ENCODE measurements at places on chromosomes 5 and 9.

DNA sequence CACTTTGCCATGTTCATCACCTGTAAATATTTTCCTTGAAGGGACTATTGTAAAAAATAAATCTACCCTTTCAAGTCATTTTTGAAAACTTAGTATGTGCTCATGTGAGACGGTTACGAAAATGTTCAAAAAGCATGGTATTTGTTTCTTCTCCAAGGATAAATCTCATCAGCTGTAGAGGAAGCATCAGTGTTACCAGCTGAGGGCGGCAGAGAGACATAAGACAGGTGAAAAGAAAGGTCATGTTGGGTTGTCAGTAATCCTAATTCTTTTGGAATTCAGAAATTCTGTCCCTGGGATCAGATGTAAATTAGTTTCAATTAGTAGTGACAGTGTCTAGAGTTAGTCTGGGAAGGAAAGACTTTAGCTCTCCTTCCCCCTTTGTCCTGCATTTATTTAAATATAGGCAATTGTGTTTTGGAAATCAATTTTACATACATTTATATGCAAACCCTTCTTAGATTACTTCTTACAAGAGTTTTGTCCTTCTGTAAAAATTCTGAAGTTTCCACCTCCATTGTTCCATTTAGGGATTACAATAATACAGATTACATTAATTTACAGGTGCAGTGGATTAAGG lies 791.9 kb upstream of the CDH6 start:
- peak; percentile 62 for DNase-seq

GRCh38 chr9:70043689-70044489 lies at the start of gene MAMDC2:
TSS of gene MAMDC2 (plus strand) at chr9:70043848. CDS start at chr9:70044198, 350 bp downstream.
- peak; percentile 33 for DNase-seq

GRCh38 chr5:132408965-132409364 lies 39.5 kb downstream of the SLC22A5 start:
- DNase-seq = no peak

DNA sequence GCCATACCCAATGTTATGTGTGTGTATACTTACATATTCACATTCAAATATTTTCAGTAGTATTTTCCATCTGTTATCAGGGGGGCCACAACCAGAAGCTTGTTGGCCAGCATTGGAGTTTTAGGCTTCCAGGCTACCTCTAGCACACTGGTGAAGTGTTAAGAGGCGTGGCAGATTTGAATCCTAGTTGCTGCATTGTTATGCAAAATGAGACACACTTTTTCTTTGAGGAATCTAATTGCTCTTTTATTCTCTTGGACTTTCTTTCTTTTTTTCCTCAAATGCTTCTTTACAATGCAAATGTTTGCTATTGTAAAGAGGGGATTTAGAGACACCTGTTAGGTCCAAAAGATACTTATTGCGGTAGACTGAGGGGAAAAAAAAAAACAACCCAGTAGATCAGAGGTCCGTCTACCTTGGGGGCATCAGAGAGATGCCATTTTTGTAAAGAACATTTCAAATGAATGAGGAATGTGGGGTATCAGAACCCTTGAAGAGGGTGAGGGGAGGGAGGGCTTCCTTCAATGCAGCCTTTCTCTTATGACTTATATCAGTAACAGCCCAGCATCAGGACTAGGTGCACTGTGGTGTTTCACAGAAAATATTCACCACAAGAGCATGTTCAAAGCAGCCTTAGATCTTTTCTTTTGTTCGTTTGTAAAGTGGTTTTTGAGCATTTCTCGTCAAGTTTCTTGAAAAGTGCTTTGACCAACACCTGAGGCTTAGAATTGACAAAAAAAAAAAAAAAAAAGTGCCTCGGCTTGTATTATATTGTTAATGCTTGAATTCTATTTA lies 3.8 kb downstream of the SMARCA2 start:
- peak; percentile 50 for DNase-seq

DNA sequence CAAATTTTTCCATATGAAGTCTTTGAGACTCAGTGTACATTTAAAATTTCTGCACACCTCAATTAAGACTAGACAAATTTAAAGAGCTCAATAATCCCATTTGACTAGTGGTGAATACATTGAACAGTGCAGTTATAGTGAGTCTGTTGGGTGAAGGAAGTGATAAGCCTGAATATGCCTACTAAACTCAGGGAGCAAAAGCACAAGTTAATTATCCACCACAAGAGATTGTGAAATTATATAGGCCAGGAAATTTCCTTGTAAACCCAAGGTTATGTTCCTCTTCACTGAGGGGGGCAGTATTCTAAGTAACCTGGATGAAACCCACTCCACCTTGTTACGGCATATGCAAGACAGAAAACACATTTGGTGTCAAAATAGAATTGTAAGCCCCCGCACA lies 612.9 kb upstream of the DAB2 start:
- no peak for DNase-seq

DNA sequence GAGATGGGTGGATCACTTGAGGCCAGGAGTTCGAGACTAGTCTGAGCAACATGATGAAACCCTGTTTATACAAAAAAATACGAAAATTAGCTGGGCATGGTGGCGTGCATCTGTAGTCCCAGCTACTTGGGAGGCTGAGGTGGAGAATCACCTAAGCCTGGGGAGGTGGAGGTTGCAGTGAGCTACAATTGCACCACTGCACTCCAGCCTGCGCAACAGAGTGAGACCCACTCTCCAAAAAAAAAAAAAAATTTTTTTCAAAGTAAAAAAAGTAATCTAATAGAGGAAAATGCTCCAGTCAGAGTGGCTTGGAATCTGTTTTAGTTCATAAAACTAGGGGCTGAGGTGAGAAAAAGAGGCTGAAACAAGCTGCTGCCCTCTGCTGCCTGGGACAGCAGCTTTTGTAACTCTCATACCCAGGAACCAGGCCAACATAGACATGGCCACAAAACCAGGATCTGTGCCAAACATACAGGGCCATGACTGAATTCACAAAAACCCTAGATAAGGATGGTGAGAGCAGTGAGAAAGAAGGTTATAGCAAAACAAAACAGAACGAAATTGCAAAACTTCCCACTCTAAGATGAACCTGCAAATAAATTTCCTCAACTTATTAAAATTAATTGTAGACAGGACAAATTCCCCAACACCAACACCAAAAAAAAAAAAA lies 13.1 kb upstream of the DCAF12 start:
- DNase-seq = peak; percentile 96

DNA sequence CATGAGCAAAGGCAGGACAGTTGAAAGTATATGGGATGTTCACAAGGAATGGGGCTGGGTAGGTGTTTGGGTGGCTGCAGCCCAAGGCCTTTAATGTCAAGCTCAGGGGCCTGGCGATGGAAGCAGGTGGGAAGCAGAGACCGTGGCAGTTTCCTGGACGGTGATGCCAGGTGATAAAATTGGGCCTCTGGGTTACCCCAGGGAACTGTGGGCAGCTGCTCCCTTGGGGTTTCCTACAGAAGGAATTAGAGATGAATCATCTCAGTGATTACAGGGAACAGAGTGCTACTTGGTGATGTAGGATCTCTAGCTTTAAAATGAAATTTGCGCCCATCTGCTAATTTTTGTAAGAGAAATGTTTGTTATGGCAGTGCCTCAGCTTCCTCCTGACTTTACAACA lies 39.2 kb downstream of the TSTD2 start:
- DNase-seq = no peak

DNA sequence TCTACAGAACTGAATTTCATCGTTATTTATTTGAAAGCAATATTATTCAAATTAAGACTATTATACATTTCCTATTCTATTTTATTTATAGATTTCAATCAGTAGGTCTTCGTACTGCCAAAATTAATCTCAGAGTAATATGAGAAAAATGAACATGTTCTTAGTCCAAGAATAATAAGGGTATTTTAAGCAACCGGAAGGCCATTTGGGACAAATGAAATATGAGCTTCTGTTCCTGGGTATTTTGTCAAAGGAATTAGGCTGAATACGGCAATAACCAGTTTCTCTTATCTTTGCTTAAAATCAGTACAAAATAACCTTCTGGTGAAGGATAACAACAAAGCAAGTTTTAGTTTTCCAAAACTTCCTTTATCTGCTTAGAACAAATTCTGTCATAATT lies 410.3 kb upstream of the PRR16 start:
- no peak for DNase-seq

GRCh38 chr9:128214571-128215490 lies 11.7 kb downstream of the DNM1 start:
- DNase-seq = no peak

- no peak for DNase-seq
Measured at GRCh38 chr5:174187001-174187400, 141.5 kb downstream of the NSG2 start.

- no peak for DNase-seq
Measured at GRCh38 chr5:53792338-53792737, 231.9 kb downstream of the NDUFS4 start.

DNA sequence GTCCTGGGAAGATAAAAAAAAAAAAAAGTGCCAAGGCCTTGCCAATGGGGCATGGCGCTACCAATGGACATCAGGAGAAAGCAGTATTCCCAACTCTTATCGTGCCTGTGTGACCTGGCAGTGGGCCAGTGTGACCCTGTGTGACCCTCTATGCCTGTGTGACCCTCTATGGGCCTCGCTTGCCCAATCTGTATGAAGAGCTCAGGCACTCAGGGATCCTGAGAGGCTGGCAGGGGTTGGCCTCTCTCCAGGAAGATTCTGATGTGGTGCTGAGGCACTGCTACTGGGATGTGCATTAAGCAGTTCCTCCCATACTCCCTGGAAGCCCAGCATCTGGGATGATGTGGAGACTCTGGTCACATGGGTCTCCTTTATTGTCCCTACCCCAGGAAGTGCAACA lies 179.2 kb downstream of the MACROH2A1 start:
- DNase-seq = no peak

- DNase-seq = no peak
Measured at GRCh38 chr9:74935008-74935407, 17.7 kb downstream of the C9orf40 start.

DNA sequence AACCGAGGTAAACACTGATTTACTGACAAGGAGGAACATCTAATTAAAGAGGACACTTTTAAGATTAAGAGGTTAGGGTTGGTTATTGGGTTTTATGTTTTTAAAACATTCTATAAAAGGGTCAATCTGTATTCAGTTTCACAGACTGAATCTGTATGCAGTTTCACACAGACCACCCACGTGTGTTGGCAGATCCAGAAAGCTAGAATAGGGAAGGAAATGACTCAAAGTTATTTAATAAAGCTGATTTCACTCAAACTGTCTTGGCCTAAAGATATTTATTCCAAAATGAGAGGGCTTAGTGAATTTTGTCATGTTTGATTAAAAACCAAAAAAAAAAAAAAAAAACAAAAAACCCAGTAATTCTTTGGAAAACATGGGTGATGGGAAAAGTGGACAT lies 140.2 kb downstream of the SLC24A2 start:
- DNase-seq = peak; percentile 56

DNA sequence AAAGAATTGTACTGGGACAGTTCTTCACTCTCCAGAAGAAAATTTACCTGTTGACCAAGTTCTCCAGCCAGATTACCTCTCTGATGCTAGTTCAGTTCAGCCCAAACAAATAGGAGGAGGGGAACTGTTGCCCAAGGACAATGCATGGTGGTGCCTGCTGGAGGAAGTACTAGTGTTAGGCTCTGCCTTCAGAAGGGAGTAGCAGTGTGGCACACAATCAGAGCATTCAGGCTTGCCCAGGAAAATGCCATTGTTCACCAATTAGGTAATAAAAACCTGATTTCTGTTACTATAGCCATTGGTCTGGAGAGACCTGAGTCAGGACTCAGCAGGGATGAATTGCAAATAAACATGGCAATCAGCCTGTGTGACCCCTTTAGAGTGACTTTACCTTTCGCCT lies 720.8 kb upstream of the ZNF608 start:
- no peak for DNase-seq

- DNase-seq = peak; percentile 37
Measured at GRCh38 chr9:99660191-99660636, 161.5 kb upstream of the NR4A3 start.

DNA sequence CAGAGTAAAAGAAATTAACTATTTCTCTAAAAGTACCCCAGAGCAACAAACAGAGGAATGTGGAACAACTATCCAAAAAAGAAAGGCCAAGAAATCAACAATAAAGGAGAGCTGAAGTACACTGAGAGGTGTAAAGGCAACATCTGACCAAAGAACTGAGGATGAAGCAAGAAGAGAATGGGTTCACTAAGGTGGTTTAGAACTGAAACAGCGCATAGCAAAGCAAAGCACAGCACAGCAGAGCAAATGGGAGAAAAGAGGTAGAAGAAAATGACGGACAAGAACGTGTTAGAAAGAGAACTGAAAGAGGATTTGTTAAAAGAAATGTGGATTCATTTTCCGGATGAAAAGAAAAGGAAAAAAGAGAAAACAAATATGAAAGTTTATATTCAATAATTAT lies 25.8 kb downstream of the RFX3 start:
- no peak for DNase-seq

DNA sequence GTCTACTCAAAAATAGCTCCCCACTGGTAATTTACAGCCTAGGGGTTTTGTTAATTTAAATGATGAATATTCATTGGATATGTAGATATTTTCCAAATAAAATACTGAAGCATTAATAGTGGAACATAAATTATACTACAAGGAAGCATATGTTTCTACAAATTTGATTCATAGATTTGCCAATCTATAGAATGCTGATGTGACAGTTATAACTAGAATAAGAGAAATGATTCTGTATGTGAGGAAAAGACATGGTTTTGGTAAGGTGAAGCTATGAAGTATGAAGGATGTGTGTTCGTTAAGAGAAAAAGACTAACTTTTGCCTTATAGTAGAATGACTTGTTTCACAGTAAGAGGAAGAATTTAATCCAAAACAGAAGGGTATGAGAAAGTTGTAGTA lies 61.3 kb downstream of the IARS1 start:
- DNase-seq = no peak

- DNase-seq = no peak
Measured at GRCh38 chr5:83265318-83265717, 188.0 kb downstream of the XRCC4 start.

DNA sequence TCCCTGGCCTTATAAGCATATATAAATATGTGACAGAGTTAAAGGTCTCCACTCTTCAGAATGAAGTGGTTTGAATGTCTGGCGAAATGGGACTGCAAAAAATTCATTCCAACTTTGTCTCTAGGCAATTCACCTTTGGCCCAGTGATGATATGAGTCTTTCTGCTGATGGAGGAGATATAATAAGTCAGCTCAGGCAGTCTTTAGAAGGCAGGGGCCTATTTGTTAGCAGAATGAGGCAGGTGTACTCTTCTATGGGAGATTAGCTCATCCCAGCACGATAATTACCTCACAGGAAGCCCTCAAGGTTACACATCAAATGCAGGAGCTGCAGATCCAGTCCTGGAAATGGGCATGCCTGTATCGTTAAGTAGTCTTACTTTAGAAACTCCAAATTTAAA lies 300.5 kb downstream of the NR2F1-AS1 start:
- DNase-seq = no peak

Measured in hematopoietic multipotent progenitor cell treated with erythropoietin and hydrocortisone succinate and interleukin-3 and kit ligand, for 4 days (in vitro differentiated cells).